HuH-7.5 (cell line): ENCODE measurements at places on chromosomes 6 and 20.

DNA sequence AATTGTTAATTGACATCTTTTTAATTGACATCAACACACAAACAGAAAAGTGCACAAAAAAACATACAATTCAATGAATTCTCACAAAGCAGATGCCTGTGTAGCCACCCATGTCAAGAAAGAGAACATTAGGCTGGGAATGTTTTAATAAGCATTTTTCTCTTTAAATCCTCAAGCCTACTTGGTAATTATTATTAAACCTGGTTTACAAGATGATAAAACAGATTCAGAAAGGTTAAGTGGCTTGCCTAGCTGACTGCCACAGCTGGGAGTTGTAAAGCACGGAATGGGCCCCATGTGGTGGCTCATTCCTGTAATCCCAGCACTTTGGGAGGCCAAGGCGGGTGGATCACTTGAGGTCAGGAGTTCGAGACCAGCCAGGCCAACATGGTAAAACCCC, 90.0 kb upstream of the AKAP12 start:
- no peak for DNase-seq

- DNase-seq: no peak
Measured at GRCh38 chr6:143696664-143697000, 18.9 kb downstream of the PHACTR2 start.

DNA sequence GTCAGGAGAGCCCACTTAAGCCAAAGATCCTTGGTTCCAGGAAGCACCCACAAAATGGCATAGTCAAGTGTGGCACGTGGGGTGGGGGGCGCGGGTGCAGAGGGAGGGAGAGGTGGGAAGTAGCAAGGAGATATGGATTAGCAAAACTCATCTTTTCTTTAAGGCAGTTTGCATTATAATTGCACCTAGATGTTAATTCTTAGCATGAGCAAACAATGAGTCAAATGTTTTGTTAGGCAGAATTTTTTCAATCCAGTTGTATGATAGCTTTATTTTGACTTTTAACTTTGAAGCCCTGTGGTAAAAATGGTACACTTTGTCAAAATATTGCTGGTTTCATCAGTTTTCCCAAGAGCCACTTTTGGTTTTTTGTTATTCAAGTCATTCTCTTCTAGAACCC, 15.0 kb downstream of the SCAND1 start:
- no peak for DNase-seq

DNA sequence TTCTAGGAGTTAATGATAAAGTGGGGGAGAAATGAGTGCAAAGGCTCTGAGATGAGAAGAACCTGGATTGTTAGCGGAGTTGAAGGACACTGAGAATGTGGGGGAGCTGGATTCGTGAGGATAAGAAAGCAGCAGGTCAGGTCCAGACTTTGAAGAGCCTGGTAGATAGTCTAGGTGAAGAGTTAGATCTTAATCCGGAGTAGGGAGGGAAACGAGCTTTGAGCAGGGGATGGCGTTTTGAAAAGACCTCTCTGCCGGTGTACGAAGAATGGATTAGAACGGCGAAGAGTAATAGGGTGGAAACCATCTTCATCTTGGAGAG, 487 bp upstream of the PHF20 start:
- no peak for DNase-seq

DNA sequence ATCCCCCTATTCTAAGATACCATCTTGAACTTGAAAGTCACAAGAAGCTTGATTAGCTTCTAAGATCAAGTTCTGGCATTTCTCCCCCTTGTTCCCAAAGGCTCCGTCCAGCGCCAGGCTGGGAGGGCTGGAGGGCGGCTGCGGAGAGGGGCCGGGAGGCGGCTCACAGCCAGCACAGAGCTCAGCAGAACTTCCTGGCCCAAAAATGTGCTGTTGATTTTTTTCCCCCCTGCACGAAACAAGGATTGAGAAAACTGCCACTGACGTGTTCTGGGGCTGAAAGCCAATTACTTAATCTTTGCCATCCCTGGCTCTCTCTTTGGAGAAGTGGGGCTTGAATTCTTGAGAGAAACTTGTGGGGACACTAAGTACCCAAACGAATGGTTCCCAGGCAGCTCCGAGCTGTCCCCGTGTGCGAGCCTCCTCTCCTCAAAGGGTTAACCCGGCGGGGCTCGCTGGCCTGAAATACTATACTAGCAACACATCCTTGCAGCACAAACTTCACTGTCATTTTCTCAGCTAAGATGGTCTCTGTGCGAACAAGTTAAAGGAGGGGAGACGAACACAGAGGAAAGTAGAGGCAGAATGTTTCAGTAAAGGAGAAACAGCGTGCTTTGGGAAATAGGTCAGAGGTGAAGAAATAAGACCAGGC, 452 bp downstream of the TRAF3IP2 start:
- DNase-seq: no peak

DNA sequence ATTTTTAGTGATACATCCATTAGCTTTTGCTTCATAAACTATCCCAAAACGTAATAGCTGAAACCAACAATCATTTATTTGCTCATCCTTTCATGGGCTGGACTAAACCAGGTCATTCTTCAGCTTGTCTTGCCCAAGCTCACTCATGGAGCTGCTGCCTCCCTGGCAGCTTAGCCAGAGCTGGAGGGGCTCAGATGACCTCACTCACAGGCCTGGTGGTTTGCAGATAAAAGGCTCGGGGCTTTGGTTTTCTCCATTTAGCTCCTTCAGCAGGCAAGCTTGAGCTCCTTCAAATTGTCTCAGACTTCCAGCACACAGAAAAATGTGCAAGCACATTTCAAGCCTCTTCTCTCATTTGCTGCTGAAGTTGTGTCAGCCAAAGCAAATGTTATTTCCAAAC, 139.1 kb downstream of the BTBD3 start:
- no peak for DNase-seq

- DNase-seq: no peak
Measured at GRCh38 chr6:138817799-138818198, 21.9 kb downstream of the ECT2L start.
